ENCODE measurements at places on chromosomes 5 and 9.

DNA sequence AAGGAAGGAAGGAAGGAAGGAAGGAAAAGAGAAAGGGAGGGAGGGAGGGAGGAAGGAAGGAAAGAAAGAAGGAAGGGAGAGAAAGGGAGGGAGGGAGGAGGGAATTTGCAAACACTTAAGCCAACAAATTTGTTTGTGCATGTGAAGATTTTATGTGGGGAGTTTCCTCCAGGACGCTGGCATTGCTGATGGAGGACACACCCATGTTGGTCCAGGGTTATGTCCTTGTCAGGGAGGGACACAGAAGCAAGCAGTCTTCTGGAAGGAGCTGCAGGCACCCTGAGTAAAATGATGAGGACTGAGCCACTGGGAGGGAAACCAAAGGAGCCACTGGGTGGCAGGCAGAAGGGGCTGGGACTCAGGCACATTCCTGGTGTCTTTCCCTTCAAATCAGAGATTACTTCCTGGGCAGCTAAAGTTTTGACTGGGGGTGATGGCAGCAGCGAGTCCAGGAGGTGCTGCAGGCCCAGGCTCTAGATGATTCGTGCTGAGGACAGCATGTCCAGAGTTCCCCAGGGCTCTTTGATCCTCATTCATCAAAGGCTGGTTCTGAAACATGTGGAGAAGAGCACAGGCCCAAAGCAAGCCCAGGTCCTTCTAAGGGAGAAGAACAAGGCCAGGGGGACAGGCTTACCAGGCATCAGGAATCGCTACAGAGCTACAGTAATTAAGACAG is 109.2 kb downstream of the PAX5 start:
- DNase-seq: no peak

DNA sequence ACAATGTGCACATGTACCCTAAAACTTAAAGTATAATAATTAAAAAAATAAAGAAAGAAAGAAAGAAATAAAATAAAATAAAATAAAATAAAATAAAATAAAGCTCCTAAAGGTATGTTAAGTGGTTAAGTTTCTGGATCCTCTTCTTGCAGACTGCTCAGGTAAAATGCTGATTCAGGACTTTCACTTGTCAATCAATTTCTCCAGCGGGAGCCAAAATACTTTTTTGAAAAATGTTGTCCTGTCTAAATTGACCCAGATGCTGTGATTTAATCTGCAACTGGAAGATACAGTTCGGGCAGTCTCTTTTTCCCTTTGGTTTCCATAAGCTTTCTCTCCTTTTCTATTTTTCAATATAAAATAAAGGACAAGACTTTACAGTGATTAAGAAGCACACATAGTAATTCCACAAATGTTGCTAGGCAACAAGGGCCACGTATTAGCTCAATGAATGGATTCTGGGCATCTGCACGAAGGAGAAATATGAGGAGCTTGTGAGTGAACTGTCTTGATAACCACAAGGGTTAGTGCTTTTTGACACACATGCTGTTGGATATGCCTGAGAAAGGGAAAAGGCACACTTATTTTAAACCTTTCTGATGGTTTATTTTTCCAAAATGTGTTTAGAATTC is 38.6 kb downstream of the HTR4 start:
- no peak for DNase-seq

- no peak for DNase-seq
These were observed 151.7 kb downstream of the PRELID2 start for GRCh38 chr5:145683431-145683830.

DNA sequence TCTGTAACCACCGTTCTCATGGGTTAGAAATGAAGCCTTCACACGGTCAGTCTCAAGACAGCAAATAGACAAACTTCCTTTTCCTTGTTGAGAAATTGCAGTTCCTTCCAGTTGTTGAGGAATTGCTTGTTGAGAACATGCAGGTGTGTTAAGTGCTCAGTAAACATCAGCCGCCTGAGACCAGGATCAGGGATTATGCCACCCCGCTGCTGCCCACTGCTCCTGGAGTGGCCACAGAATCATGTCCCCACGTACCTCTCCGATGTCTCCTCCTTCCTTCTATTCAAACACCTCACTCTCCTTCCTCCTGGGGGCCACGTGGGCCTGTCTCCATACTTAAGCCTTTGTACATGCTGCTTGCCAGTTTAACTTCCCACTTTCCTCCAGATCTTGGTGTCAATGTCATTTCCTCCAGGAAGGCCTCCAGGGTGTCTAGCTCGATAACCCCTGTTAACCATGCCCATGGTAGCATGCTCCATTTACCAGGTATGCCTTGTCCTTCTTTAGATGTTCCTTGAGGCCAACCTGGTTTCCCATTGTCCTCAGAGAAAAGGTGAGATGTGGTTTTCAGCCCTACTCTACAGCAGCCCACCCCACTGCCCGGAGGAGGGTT is 33.8 kb upstream of the RPL26L1 start:
- DNase-seq: no peak

DNA sequence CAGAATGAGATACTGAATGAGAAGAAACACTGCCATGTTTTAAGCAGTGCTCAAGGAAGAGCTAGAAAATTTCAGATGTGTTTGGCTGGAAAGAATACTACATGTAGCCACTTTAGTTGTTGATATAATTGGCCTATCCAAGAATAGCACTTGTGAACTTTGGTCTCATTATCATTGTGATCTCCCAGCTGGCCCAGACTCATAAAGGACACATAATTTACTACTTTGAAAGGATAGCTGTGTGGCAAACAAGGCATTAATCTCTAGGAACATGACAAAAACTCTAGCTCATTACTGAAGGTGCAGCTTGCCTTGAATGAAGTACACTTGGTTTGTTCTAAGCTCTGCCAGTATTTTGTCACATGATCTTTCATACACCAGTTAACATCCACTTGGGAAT is 356.3 kb downstream of the CSNK1G3 start:
- DNase-seq: no peak

- no peak for DNase-seq
These were observed 13.1 kb upstream of the ARL15 start for GRCh38 chr5:54323495-54323894.

GRCh38 chr9:111036429-111036789 is 1.9 kb downstream of the LPAR1 start:
- DNase-seq: no peak

DNA sequence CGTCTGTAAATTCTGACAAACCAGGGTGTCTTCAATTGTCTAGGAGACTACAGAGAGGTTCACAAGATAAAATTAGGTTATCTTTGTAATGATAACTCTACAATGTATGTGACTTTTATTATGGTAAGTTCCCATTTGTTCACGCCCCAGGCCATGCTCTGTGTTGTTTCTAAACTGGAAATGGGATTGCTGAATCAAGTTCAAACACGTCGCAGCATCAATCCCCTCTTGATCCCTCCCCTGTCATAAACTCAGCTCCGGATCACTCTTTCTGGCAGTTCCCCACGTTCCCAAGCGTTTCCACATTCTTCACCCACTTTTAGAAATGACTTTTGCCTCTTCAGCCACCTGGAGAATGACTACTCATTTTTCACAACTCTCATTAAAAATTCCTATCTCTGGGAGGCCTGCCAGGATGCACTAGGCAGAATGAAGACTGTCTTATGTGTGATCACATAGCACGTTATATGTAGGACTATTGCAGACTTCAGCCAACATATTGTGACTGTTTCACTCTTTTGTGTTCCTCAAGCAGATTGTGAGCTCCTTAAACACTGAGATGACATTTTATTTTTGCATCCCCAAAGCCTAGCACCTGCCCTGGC is 1124.2 kb upstream of the WWC1 start:
- no peak for DNase-seq

- DNase-seq: no peak
These were observed 3.9 kb downstream of the MAMDC4 start for GRCh38 chr9:136856079-136856476.

DNA sequence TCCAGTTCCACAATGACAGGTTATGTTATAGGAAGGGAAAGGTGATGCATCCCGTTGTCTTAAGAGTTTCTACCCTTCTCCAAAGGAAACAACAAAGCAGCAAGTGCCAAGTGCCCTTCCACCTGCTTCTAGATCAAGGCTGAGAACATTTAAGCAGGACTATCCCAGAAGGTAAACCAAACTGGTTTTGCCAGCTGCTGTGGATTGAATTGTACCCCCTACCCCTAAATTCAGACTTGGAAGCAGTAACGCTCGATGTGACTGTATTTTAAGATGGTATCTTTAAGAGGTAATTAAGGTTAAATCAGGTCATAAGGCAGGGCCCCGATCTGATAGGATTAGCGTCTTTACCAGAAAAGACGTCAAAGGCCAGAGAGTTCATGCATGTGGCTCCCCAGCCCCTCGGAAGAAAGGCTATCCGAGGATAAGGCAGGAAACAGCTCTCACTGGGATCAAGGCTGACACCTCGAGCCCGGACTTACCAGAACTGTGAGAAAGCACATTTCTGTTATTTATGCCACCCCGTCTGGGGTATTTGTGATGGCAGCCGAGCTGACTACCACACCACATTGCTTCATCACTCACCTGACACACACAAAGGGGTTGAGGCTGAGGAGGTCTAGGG is 179.1 kb upstream of the RAI14 start:
- no peak for DNase-seq

DNA sequence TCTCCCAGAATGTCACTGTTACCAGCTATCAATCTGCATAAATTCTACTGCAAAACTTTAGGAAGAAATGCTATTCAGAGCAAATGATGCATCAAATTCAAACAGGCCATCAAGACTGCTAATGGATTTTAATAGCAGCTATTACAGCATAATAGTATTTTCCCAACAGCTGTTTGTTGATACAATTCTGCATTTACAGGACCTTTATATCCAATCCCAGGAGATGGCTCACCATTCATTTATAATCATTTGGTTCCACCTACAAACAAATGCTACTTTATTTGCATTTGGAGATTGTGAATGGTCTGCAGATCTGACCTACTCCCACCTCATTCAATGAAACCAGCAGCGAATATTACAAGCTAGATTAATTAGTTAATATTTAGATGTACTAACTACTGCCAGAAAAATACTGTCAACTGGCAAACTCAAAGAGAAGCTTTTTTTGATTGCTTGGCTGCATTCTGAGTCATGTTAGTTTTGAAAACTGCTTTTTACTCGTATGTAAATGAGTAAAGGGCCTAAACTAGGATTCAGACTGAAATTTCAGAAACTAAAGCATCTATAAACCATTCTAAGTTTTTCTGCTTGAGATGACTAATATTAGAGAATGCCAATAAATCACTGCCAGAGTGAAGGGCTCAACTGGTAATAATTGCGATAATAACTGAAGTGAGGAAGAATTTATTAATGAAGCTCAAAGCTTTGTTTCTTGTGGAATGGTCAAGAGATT is 7.1 kb upstream of the PCA3 start:
- no peak for DNase-seq

DNA sequence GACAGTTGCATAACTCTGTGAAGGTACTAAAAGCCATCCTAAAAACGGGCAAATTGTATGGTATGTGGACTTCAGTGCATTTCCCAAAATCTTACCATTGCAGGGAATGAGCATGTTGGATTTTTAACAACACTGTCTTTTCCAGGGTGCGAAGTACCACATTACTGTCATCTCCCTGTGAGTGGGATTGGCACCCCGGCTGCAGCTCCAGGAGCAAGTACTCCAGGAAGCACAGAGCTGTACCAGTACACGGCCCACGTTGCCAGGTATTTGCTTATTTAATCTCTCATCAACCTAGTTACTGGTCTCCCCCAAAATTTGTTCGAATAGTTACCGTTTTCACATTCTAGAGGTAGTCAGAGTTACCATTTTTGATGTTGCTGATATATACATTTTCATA is 22.6 kb upstream of the TJP2 start:
- no peak for DNase-seq

DNA sequence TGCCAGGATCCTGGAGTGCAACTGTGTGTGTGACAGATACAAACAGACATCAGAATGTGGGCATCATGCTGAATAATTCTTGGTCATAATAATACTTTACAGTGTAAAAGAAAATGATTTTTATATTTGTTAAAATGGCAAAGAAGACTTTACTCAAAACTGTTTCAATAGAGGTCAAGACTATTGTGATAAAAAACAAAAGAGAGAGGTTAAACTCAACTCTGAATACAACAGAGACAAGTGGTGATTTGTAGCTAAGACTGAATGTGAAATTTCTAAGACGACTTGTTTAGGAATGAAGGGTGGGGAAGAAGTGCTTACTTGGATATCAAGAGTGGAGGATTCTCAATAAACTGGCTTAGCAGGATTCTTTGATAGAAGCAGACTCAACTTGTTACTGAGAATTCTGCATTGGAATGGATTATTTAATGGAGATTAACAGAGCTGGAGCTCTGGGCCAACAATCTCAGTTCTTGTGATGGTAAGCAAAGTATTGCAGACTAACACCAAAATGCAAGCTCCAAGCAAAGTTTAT is 457.4 kb upstream of the CDH18 start:
- DNase-seq: no peak

- DNase-seq: no peak
These were observed 196.1 kb downstream of the ARRDC3 start for GRCh38 chr5:91187032-91187431.

GRCh38 chr5:108541836-108542235 is 159.9 kb upstream of the FBXL17 start:
- no peak for DNase-seq

GRCh38 chr9:118059484-118060278 is 355.5 kb downstream of the TLR4 start:
- no peak for DNase-seq

GRCh38 chr9:108473209-108474112 is 382.3 kb downstream of the ACTL7B start:
- no peak for DNase-seq

- no peak for DNase-seq
These were observed 4.7 kb upstream of the TMEM210 start for GRCh38 chr9:137176302-137177182.

DNA sequence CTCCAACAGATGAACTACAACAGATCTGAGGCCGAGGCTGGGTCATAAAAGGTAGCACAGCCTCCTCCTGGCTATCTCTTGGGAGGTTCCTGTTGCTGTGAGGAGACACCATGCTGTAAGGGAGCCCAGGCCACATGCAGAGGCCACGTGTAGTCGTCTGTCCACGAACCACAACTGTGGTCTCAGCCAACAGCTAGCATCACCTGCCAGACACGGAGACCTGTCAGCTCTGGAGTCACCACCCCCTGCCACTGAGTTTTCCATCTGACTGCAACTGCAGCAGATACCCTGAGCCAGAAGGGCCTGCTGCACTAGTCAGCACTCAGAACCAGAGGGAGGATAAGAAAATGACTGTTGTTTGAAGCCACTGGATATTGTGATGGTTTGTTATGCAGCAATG is 12.7 kb upstream of the GOLM1 start:
- no peak for DNase-seq

DNA sequence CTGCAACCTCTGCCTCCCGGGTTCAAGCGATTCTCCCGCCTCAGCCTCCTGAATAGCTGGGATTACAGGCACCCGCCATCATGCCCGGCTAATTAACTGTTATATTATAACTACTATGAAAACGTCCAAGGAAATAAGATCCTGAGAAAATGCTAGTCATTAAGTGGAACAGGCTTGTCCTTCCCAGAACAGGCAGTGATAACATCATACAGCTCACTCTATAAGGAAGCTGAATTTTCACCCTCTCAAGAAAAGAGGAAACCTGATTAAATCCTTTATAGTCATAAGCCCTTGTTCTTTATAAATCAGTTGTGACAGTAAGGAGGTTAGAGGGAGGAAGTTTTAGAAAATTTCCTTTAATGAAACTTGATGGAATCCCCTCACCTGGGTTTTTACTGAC is 163.9 kb upstream of the CLINT1 start:
- DNase-seq: no peak
